ENCODE measurements at places on chromosomes 13 and 19.

- DNase-seq: no peak
Observed at GRCh38 chr13:104701591-104701990, 1635.4 kb upstream of the SLC10A2 start.

DNA sequence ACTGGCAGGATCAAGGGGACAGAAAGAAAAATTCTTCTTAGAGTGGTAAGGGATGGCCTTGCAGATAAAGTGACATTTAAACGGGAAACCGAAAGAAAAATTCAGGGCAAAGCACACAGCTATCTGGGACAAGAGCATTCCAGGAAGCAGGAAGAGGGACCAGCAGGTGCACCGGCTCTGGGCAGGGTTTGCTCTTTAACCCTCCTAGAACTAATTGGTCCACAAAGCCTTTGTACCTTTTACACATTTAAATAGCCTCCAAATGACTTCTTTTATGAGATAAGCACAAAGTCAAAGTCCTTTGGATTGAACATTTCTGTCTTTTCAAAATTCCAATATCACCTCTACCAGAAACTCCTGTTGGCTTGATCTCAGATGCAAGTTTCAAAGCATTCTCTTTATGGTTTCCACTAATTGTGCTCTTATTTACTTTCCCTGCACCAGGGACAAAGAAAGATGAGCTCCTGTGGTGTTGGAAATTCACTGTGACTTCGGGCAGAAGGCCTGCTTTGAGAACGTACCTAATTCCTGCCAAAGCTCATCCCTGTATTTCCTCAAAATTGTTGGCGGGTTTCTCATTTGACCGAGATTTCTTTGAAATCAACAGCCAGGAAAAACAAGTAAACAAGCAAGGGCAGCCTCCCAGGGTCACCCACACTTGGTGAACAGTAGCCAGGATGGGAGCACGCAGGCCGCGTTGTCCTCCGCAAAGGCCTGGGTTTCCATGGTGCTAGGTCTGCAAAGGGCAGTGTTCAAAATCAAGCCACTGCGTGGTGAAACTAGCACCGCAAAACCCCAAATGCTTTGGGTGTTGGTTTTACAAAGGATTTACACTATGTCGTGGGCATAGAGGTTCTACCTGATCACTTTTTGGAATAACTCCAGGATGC lies 98.6 kb downstream of the IRS2 start:
- DNase-seq: no peak

DNA sequence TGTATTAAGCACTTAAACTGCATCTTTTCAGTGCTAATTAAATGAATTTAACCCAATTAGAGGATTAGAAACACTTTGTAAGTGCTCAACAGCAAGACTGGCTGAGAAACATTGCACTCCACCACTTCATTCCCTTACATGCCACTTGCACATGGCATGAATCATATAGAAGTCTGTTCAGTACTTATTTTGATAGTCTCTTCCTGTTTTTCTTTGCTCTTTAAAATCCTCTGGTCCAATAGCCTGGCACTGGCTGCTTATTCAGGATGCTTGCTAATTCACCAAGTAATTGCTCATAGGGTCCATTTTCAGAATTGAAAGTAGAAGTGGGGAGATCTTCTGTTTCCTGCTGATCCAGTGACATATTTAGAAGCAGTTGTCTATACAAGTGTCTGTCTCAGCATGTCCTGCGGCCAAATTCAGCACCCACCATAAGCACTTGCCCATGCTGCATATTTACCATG lies 900.1 kb downstream of the PCDH9 start:
- no peak for DNase-seq

- DNase-seq: no peak
Observed at GRCh38 chr13:19685034-19685433, 51.6 kb downstream of the MPHOSPH8 start.

DNA sequence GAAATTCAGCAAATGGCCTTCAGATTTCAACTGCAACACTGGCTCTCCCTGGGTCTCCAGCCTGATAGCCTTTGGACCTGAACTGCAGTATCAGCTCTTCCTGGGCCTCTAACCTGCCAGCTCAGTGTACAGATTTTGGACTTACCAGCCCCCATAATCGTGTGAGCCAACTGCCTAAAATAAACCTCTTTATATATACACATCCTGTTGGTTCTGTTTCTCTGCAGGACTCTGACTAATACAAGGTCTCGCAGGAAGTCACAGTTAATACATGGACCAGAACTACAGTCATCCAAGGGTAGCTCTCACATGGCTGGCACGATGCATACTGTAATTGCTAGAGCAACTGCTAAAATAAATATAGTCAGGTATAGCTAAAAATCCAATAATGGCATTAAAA lies 85.1 kb downstream of the KATNAL1 start:
- no peak for DNase-seq

DNA sequence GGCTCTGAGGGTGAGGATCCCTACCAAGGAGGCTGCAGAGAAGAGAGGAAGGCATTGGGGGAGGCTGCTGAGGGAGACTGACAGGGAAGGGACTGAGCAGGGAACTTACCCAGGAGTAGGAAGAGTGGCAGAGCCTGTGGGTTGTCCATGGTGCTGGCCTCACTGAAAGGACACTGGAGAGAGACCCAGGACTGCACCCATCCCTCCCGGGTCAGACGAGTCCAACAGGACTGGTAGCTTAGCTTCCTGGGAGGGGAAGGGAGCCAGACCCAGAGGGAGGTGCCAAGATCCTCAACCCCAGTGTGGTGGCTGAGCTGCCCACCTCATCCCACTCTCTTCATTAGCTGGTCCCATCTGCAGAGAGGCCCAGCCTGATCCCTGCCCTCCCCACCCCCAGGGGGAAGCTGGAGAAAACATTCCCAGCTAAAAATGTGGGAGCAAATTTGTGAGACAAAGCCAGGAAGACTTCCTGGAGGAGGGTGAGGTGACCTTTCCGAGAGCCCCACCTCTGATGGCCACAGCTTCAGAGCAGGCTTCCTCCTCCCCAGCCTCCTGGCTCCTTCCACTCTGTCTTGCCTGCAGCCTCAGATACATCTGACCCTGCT lies at the start of gene VSIG10L:
TSS of gene VSIG10L (minus strand) at position 164 of the 605 bp plus-strand sequence. CDS start at position 149, 15 bp downstream.
- no peak for DNase-seq
